Bronchial epithelial cell (primary cell): ENCODE measurements at places on chromosomes 4 and X.

DNA sequence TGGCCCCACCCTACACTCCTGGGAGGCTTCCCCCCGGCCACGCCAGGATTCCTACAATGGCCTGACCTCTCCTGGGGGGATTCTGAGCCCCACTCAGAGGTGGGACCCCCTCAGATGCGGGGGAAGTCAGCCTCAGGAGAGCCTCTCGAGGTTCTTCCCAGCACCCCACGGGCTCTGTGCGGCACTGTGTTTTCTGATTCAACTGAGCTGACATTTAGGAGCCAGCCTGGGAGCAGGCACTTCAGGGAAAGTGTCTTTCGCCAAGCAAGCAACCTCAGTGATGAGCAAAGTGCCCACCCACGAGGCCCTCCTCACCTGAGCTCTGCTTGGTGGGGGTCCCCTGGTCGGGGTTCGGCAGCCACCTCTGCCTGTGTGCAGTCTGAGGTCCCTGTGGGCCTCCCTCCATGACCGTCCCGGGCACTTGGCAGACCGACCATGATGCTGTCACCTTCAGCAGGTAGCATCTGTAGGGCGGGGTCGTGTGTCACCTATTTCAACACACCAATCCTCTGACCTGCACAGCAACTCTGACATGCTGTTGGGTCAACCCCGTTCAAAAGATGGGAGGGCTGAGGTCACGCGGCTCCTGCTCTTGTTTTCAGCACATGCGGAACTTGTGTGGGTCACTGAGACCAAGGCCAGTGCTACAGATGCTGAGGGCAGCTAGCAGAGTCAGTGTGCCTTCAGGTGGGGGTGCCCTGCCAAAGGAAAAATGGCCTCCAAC is 46.2 kb downstream of the ADRA2C start:
- DNase-seq: no peak

GRCh38 chr4:5399790-5400421 is 308.5 kb downstream of the EVC2 start:
- peak; percentile 12 for DNase-seq

DNA sequence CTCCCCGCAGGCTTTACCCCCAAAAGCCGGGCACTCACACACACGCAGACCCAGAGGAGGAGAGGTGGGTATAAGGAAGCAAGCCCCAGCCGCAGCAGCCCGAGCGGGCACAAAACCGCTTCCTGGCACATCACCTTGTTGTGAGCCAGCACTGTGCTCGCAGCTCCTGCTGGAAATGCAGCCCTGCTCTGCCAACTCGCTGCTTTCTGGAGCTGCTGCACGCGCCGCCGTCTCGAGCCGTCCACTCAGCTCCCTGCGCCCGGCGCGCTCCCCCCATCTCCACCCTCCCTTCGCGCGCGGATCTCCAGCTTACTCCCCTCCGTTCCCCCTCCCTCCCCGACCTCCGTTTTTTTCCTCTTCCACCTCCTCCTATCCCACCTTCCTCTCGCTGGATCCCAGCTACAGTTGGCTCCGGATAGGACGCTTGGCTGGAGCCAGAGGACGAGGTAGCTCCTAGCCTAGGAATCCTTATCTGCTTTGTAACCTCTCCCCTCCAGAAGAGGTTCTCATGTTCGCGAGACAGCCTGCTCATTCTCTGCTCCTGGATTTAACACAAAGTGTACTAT is at the start of gene SPOCK3:
Gene SPOCK3 (minus strand): TSS at position 179 of the 566 bp plus-strand sequence.
- peak; percentile 50 for DNase-seq

- no peak for DNase-seq
Measured at GRCh38 chr4:181225616-181226261, 1017.5 kb upstream of the TENM3 start.
